CD4-positive, CD25-positive, alpha-beta regulatory T cell (primary cell): ENCODE measurements at places on chromosomes 13 and 19.

- DNase-seq = no peak
These were observed 10.2 kb upstream of the ANKRD10 start for GRCh38 chr13:110925023-110925612.

DNA sequence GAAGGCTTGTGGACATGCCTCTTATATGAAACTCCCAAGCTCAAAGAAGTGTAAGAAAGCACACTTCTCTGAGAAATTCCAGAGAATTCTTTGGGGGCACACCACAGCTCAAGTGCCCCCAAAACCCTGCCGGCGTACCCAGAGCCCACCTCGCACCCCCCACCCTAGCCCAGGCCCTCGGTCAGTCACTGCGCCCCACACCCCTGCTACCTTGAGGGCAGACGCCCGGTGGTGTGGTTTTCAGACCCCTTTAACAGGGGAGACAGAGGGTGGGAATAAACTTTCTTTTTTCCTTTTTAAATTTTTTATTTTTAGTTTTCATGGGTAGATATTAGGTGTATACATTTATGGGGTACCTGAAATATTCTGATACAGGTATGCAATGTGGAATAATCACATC lies 29.5 kb downstream of the PEPD start:
- no peak for DNase-seq

- DNase-seq = no peak
These were observed 59.1 kb downstream of the IRS2 start for GRCh38 chr13:109727251-109727650.

DNA sequence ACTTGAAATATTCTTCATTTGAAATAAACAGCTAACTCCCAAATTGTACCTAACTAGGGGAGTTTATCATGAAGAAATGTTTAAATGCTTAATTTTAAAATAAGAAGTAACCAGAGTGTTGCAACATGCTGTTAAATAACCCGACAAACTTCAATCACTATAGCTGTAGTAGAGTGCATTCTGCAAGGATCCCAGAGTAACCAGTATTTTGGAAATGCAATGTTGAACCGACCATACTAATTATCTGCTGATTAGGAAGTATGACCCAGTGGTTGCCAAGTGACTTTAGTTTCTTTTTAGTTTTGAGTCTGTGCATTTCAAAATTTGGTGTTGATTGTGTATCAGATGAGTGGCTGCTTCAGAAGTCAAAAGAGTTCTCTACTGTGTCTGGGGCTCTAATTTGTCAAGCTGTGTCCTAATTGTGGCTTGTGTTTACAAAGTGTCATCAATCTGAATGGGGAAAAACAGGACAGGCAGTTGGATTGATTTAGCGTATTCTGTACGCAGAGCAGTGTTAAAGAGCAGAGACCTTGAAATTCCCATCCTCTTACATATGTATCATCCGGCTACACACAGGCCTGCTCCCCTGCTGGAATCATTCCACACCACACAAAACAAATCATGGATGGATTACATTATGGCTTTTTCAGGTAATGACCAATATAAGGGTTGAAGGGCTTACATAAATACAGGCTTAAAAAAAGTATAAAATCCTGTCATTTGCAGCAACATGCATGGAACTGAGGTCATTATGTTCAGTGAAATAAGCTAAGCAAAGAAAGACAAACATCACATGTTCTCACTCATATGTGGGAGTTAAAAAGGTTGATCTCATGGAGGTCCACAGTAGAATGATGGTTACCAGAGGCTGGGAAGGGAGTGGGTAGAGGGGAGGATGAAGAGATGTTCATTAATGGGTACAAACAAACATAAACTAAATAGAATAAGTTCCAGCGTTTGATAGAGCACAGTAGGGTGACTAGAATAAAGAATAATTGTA lies 351.5 kb downstream of the KLF12 start:
- DNase-seq = no peak

GRCh38 chr13:52009946-52010345 lies 1.3 kb downstream of the ATP7B start:
- DNase-seq = no peak

DNA sequence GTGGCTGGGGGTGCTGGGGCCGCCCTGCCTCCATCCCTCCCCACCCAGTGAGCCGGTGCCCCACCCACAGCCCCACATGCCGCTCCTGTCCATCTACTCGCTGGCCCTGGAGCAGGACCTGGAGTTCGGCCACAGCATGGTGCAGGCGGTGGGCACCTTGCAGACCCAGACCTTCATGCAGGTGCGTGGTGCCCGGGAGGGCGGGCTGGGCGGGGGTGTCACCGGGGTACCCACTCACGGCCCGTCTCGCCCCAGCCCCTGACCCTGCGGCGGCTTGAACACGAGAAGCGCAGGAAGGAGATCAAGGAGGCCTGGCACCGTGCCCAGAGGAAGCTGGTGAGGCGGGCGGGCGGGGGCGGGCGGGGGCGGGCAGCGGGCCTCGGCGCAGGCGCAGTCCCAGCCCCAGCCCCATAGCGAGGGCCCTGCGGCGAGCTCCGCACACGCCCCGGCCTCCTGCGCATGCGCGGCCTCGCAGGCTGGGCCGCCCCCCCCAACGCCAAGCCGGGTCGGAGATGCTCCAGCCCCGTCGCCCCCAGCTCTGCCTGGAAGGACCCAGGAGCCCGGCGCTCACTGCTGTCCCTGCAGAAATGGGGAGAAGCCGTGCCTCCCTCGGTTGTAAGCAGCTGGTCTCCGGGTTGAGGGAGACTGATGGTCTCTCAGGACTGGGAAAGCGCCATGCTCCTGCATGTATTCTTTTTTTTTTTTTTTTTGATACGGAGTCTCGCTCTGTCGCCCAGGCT lies 7.7 kb downstream of the ARHGAP45 start:
- peak; percentile 92 for DNase-seq

GRCh38 chr13:66563076-66563475 lies 667.1 kb downstream of the PCDH9 start:
- no peak for DNase-seq

DNA sequence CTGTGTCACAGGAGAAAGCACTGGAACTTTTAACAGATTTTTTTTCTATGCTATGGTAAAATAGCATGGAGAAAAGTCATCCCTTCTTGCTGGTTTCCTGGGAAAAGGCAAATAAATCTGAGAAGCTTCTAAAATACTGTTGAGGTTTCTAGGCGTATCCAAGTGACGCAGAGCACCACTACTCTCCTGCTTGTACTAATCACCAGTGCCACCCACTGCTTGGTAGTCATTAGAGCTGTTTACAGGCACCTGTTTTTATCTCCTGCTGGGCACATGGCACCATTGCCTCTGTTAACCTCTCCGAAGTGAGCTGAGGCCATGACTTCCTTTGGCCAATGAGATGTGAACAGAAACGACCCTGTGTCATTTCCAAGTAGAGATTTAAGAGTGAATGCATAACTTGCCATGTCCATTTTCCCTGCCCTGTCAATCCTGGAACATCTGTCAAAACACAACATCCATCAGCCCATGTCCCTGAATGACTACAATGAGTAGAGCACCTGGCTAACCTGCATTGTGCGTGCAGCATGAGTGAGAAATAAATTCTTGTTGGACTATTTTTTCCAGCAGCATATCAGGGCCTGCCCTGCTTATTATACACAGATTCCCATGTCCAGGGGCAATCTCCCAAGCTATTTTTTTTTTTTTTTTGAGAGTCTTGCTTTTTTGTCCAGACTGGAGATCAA lies 17.3 kb upstream of the OXGR1 start:
- no peak for DNase-seq

- DNase-seq = peak; percentile 79
These were observed 434 bp upstream of the FNDC3A start for GRCh38 chr13:48975101-48975855.

DNA sequence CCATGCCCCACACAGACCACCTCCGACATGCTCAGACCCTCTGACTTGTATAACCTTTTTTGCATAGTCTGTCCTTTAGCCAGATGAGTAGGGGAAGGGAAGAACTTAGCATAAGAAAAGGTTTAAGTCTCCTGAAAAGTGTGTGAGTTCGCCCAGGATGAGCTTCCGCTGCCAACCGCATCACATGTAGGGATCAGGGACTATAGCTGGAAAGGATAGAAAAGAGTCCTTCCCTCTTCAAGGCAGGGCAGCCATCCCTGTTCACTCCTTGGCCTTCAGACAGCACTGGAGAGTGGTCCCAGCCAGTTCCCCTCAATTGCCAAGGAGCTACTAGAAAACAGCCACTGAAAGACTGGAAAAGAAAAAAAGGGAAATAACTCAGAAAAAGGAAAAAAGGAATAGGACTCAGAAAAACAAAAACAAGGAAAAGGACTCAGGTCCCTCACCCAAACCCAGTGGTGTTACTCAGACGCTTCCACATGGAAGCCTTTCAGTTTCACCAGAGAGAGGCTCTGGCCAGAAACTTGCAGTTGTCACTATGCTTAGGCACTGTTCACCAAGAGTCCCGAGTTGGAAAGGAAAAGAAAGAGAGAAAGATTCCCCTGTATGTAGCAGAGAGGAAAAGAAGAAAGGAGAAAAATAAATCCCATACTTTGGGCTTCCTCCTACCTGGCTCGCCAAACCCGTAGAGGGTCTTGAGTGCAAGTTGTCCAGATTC lies 5.6 kb upstream of the TM9SF2 start:
- DNase-seq = no peak

- no peak for DNase-seq
These were observed 10.8 kb upstream of the BCAT2 start for GRCh38 chr19:48821633-48822032.
